ENCODE measurements at places on chromosomes 1 and 21.

- DNase-seq = peak; percentile 31
Measured at GRCh38 chr1:204975568-204976235, 67.3 kb upstream of the CNTN2 start.

GRCh38 chr1:116733476-116734365, 20.5 kb upstream of the CD2 start:
- no peak for DNase-seq

- no peak for DNase-seq
Measured at GRCh38 chr1:37258068-37258467, 216.3 kb upstream of the ZC3H12A start.

DNA sequence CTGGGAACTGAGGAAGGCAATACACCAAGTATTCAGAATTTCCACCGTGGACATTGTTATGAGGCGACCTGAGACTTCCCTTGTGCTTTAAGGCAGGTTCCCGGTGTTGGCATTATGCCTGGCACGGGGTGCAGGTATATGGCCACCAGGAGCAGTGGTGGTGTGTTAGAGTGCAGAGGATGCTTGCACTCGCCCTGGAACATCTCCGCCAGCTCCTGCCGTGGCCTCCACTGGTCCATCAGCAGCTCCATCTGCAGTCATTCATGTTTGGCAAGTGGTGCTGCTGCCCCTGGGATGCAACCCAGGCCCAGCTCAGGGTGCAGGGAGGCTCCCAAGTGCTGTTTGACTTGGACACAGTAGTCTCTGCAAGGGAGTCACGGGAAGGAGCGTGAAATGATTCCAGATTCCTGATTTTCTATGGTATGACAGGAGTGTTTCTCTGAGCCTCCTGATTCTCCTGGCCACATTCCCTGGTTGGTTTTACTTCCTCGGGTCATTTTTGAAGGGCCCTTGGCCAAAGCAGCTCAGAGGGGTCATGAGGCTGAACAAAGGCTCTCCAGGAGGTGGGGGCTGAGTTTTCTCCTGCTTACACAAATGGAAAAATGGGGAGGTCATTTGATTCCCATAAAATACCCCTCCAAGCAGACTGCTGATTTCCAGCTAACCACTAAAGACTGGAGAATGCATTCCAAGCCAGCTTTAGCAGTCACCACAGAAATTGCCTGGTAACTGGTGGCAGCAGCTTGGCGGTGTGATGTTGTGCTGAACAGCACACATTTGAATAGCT, 60.4 kb upstream of the PSEN2 start:
- DNase-seq = no peak

DNA sequence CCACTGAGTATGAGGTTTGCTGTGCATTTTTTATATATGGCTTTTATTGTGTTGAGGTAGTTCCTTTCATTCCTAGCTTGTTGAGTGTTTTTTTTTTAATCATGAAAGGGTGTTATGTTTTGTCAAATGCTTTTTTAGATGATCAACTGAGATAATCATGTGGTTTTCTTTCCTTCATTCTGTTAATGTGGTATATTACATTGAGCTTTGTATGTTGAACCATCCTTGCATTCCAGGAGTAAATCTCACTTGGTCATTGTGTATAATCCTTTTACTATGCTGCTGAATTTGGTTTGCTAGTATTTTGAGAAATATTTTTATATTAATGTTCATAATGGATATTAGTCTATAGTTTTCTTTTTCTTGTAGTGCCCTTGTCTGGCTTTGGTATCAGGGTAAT, 11.1 kb upstream of the ZBTB40 start:
- no peak for DNase-seq

GRCh38 chr1:172966844-172967540, 83.7 kb downstream of the TNFSF18 start:
- no peak for DNase-seq

- DNase-seq = no peak
Measured at GRCh38 chr1:169326956-169327268, 40.7 kb downstream of the NME7 start.

DNA sequence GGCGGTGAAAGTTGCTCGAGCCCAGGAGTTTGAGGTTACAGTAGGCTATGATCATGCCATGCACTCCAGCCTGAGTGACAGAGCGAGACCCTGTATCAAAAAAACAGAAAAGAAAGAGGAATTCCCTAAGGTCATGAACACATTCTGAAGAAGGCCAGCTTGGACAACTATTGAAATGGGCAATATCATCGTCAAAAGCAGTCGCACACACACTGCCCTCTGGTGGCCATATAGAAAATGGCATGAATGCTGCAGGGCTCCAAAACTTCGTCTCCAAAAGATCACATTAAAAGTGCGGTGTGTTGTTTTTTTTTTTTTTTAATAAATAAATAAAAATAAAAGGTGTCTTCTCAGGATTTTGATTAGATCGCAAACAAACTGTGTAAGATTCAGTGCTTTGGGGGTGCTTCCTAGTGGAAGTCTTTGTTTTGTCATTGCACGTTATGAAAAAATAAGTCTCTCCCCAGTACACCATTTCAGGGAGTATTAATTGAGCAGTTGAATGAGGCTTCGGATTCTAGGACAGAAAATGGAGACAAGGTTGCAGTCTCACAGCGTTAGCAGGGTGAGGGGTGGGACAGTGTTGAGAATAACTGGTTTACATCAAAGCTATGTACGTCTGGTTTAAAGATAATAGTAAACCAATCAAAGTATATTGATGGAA, 87.5 kb upstream of the FMN2 start:
- DNase-seq = no peak

GRCh38 chr1:33163621-33164519, 18.0 kb downstream of the TRIM62 start:
- no peak for DNase-seq

GRCh38 chr1:51415963-51416362, 85.6 kb upstream of the TTC39A start:
- DNase-seq = no peak

- no peak for DNase-seq
Measured at GRCh38 chr1:51760872-51761271, 117.7 kb downstream of the NRDC start.

DNA sequence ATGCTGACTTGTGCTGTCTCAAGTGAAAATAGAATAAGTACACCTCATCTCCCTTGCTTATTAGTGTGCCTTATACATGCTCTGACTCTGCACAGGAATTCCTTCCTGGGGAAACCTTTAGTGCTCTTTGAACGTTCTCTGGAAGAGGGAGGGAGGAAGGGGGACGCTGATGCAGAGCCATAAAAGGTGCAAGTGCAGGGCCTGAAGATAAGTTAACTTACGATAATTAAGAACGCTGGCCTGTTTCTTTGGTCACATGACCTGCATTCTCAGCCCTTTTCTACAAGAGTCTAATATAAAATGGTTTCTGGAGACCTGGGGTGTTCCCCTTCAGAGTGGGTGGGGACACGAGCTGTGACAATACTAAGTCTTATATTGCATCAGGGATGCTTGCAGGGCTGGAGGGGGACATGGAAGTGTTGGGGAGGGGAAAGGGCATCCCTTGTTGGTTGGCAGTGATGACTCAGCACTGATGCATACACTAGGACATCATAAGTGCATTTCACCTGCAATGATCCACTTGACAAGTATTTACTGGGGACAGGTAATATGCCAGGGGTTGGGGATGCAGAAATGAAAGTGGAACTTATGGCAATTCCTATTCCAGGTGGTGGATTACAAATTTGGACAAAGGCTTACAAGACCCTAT, 26.3 kb upstream of the KIAA0040 start:
- no peak for DNase-seq

DNA sequence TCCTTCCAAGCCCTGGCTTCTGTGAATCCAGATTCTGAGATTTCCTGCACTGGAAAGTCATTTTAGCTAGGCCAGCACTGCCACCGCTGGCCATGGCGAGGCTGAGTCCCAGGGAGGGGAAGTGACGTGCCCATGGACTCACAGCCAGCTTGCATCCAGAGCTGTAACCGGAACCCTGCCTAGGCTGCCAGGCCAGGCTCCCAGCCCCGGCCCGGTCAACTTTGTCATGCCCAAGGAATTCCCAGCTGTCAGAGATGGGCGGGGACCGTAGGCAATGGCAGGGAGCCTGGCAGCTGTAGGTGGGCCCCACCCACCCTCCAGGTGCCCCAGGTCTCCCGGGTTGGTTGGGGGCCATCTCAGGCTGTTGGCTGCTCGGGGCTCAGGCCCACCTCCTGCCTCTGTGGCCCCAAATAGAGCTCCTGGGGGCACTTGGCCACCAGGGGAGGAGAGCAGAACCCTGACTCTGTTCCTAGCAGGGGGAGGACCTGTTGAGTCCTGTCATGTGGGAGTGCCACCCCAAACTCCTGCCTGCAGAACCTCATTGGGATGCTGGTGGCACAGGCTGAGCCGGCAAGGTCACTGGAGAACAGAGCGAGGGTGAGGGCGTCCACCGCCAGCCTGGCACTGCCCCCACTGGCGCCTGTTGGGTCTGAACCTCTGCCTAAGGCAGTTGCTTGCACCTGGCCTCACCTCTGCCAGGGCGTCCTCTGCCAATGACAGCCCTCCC, 57.8 kb downstream of the FOXO6 start:
- DNase-seq = no peak

DNA sequence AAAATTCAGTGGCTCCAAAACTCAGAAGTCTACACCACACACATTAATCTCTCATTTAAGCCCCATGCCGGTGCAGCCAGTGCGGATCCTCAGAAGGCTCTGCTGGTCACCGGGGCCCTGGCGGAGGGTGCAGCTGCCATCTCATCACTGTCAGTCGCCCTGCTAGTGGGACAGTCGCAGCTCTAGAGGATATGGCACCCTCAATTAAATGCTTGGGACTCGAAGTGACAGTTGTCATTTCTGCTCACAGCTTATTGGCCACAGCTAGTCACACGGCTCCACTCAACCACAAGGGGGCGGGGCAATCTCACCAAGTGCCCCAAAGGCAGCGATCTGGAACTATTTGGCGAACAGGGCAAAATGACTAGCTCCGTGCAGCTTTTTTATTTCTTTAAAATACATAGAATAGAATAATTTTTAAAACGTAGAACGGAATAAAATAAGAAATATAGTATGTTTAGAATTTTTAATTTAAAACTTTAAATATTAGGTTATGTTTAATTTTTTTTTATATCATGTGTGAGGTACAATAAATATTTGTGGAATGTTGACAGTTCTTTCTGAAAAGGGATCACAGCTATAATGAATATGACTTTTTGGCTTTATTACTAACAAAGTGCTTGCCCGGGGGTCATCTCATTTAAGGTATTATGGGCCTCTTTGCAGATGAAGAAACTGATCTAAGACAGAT, 8.0 kb upstream of the MAN1C1 start:
- peak; percentile 76 for DNase-seq

- no peak for DNase-seq
Measured at GRCh38 chr1:243261390-243261789, 5.5 kb downstream of the SDCCAG8 start.

DNA sequence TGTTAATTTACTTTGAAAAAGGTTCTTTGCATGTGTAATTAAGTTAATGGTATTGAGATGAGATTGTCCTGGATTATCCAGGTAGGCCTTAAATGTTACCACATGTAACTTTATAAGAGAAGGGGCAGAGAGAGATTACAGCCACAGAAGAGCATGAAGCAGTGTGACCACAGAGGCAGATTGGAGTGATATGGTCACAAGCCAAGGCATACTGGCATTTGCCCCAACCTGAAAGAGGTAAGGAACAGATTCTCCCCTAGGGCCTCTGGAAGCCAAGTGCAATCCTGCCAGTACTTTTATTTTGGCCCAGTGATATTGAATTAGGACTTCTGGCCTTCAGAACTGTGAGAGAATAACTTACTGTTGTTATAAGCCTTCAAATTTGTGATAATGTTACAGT, 23.0 kb downstream of the RNF2 start:
- DNase-seq = no peak

DNA sequence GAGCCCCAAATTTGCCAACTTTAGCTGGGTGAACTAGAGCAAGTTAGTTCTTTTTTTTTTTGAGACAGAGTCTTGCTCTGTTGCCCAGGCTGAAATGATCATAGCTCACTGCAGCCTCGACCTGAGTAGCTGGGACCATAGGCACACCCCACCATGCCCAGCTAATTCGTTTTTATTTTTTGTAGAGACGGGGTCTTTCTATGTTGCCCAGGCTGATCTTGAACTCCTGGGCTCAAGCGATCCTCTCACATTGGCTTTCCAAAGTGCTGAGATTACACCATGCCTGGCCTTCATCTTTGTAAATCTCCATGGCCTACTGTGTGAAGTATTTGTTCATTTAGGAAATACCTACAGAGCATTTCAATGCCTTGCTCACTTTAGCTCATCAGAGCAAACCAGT, 105.6 kb upstream of the SLC44A3 start:
- no peak for DNase-seq

- DNase-seq = no peak
Measured at GRCh38 chr1:84298328-84298683, 3.2 kb upstream of the SAMD13 start.

DNA sequence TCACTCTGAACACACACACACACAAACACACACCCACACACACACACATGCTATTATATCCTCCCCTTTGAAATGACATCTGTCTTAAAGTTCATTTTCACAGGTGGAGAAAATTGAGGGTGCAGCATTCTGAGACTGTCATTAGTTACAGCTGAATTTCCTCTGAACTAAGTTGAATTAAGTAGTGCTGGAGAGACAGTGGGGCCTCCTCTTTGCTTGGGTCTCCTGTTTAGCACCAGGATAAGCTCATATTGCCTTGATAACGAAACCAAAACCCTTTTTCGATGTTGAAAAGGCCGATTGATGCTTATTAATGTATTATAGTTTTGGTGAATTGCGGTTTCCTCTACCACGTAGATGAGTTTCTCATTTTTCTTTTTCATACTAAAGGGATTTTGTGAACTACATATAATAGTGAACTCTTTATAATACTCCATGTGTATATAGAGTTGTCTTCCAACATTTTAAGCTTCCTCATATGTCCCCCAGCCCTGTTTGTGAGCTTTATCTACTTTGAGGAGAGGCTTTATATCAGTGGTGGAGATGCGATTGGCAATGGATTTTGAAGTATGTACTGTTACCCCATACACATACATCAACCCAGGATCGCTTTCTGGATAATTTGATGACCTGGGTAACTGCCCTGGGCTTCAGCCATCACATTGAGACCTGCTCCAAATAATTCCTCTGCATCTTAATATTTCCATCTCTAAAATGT, 17.4 kb downstream of the DYNLT5 start:
- no peak for DNase-seq

GRCh38 chr1:43545695-43546387, 15.2 kb downstream of the PTPRF start:
- no peak for DNase-seq

DNA sequence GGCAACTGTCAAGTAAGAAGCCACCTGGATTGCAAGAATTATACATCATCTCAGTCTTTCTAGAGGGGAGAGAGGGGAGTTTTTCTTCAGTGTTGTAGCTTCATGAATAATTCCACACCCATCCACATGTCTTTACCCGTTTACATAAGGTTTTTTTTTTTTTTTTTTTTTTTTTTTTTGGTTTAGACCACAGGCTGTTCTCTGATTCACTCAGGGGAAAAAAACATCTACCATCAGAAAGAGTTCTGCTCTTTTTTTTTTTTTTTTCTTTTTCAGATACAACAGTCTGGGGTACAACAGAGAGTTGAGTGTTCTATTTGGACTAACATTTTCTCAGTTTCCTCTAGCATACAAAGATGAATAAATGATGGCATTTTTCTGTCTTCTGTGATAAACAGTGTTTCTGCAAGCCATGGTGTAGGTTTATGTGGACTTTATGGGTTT, 4.9 kb upstream of the KIF14 start:
- no peak for DNase-seq
